Activated CD8-positive, alpha-beta memory T cell treated with anti-CD3 and anti-CD28 coated beads for 1 hour (primary cell): ENCODE measurements at places on chromosomes 1 and 21.

DNA sequence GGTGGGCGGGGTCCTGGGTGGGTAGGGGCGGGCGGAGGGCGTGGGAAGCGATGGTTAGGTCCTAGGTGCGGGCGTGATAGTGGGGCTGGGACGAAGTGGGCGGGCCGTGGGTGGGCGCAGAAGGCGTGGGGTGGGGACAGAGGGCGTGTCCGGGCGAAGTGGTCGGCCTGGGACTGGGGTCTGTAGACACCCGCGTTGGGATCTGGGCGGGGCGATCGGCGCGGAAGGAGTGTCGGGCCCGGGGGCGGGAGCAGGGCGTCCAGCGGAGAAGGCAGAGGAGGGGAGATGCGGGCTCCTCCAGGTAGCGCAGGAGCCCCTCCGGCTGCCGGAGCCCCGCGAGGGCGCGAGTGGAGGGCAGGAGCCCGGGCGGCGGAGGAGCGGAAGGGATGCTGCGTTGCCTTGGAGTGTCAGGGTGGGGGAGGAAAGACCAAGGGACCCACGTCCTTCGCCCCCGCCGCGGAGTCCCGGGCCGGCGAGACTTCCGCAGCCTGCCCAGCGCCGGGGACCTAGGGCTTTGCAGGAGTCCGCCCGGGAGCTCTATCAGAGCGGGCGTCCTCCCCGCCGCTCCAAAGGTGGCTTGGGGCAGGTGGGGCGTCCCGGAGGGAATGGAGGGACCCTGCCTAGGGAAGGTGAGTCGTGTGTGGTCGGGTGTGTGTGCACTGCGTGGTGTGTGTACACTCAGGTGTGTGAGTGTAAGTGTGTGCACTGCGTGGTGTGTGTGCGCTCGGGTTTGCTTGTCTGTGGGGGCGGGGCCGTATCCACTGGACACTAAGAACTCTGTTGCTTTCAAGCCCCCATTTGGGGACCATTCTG lies 27.0 kb upstream of the PRSS38 start:
- no peak for DNase-seq

- no peak for DNase-seq
These were observed 341.8 kb downstream of the NPHP4 start for GRCh38 chr1:5650283-5651026.

- DNase-seq = no peak
These were observed 12.7 kb downstream of the SLC37A1 start for GRCh38 chr21:42526379-42526727.

DNA sequence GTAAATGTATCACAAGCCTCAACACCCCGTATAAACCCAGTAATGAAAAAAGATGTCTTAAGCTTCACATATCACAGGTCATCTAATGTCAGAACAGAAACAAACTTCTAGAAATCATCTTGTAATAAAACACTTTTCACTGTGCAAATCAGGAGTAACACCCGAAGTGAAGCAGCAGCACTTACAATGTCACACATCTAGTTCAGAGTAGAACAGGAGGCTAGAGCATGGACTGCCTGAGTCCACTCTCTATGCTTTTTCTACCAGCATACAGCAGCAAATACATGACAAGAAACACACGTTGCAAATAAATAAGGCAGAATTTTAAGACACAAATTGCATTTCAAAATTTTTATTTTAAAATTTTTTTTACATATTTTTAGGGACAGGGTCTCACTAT lies 57.2 kb downstream of the AKT3 start:
- DNase-seq = no peak
